ENCODE measurements at places on chromosomes 12 and 14.

DNA sequence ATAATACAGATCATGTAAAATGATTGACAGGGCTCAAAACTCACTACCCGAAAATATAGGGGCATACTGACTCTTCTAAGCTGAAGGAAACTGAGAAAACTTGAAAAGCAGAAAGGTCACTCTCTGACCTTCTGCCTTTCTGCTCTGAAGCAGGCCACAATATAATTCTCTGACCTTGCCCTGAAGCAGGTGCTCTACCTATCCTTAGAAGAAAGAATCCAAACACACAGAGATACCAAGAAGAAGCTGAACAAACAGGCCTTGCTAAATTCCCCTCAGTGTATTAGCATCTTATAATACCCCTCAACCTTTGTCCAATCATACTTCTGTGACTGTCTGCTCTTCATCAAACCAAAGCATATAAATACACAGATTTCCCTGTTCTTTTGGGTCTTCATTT, 60.9 kb upstream of the BBS10 start:
- no peak for DNase-seq

DNA sequence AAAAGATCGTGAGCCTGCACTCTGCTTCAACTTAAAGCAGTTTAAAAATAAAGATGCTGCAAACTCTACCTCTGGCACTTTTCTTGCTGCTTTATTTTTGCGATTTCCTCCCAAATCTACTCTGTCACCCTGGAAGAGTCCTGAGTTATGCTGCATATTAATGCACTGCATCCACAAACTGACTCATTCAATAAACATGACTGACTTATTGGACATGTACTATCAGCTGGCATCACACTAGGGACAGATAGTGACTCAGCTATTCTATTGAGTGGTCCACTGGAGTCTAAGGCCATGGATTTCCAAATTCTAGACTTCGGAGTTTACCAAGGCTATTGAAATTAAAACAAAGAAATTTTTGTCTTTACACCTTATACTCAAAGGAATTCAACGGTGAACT, 90.7 kb upstream of the PTPRR start:
- no peak for DNase-seq

DNA sequence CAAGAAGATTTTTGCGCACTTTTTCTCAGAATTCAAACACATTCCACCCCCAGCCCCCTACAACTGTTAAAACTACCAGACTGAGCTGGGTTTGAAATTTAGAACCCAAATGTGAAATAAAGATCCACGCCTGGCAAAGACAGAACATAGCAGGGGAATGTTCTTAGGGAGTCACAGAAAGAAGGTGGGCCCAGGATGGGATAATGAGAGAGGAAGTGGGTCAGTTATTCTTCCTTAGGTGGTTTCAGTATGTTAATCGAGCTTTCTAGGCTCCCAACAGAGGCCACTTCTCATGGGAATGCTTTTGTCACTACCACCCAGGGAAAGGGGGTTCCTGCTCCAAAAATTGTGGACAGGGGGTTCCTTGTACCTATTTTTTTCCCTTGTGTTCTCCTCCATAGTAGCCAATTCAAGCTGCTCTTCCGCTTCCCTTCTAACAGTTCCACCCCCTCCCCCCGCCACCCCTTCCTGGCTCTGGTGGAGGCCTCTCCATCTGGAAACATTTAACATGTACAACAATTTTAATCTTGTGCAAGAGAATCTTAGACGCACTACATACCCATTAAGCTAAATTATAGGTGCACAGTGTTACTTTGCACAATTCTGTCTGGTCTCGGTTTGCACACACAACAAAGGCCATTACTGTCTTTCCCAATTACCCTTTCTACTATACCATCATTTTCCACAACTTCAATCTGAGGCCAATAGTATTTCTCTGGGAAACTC, 218.1 kb downstream of the MON2 start:
- DNase-seq, result no peak

GRCh38 chr12:46300910-46301309, 32.1 kb upstream of the SLC38A1 start:
- no peak for DNase-seq

DNA sequence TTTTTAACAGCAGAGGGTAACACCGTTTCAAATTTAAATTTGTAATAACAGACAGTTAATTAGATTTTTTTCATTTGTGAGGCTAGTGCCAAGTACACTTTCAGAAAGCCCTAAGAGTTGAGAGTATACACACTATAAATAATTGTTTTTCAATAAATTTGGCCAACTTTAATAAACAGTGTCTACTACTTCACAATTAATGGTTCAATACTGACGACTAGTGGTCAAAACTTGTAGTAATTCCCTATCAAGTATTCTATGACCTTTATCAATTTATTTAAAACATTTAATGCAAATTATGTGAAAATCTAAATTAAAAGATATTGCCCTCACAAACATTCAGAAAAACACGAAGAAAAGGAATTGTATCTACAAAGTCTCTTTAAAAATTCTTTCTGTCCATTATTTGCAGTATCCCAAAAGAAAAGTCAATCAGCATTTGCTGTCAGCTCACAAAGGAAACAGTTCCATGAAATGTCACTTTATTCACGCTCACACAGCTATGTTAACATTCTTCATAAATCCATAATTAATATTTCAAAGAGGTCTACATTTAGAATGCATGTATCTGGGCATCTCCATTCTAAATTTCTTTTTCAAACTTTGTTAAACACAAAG, 91.2 kb downstream of the CEP128 start:
- no peak for DNase-seq

DNA sequence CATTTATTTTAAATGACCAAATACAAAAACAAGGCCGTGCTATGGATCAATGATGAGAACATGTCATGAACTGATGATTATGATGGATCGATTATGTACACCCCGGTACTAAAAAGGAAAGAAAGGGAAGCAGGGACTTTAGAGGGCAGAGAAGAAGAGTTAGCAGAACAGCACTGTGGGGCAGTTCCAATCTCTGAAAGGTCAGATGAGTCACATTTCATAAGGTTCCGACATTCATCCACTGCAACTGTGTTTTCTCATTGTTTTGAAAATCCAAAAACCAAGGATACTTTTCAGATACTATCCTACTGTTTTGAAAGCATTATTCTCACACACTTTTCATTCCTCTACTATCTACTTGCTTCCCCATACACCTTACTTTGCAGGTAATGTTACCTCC, 169.3 kb downstream of the STXBP6 start:
- no peak for DNase-seq

- DNase-seq, result no peak
These were observed 14.0 kb downstream of the BRF1 start for GRCh38 chr14:105286759-105287144.

GRCh38 chr14:41830714-41831406, 224.2 kb downstream of the LRFN5 start:
- DNase-seq, result no peak

DNA sequence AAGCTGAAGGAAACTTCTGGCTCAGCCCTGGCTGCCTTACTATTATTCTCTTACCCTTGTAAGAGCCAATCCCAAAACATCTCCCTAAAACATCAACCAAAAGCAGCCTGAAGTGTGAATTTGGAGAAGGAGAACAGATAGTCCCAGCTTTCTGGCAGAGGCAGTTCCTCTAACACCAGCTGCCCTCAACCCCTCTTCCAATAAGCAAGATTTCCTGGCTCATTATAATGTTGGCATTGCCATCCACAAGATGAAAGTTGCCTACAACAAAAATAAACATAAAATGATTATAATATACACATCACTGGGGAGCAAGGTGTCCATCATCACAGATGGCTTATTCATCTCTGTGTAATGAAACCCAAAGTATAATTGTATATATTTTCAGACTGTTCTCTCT, 352.5 kb upstream of the CCDC196 start:
- no peak for DNase-seq

DNA sequence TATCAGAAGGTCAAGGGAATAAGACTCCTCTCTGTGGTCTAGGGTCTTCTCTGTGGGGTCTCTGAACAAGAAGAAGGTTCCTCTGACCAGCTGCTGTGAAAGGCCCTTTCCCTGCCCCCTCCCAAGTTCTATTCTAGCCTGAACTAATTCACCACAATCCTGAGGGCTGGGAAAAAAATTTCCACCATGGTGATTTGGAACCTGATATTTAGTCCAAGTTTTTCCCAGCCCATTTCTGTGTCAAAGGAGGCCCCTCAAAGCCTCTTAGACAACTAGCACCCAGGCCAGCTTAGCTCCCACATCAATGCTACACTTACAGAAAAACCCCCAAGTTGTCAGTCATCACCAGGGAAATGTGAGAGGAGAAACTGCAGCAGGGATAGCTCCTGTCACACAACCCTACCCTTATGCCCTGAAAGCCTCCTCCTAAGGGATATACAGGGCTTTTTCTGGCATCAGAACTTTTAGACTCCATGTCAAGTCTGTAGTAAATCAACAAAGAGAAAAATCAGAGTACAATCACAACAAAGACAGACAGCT, 4.5 kb downstream of the FMNL3 start:
- no peak for DNase-seq

DNA sequence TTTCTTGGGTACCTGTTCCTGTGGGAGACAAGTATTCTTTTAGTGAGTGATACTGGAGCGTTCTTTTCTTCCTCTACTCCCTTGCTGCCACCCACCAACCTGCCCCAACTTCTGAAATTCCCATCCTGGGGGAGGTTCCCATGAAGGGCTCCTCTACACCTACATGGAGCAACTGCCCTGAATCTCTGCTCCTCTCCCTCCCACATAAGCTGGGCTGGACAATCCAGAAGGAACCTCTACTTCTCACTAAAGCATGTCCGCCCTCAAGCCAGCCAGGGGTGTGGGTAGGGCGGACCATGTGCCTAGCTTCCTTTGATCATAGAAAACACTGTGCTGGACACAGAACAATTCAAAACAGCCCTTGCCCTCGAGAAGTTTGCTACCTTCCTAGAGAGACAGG, 25.9 kb upstream of the ESRRB start:
- no peak for DNase-seq

- DNase-seq, result no peak
These were observed 75.0 kb downstream of the TRMT5 start for GRCh38 chr14:60905923-60906322.

DNA sequence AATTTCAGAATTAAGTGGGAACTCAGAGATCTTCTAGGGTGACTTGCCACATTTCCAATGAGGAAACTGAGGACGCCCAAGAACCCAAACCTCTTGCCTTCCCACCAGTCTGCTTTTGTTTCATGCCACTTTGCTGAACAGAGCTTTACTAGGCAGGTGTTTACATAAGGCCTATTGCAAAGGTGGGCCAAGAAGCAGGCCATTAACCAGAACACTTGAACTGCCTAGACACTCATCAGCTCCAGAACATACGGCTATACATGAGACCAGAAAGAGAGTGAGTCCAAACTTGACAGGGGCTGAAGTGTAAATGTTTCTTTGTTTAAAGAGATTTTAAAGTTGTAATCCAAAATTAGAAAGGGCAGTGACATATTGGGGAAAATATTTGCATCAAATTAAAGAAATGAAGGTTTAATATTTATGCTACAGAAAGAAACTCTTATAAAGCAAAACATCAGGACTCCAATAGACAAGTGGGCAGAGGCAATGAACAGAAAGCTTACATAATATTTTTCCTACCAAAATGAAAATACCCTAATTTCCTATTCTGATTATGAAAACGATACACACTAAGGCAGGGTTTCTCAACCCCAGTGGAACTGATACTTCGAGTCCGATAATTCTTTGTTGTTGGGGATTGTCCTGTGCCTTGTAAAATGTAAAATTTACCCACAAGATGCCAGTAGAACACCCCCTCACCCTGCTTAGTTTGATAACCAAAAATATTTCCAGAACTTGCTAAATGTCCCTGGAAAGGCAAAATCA, 11.7 kb downstream of the BATF start:
- DNase-seq, result no peak

GRCh38 chr14:65637780-65638179, 225.2 kb downstream of the FUT8 start:
- no peak for DNase-seq

GRCh38 chr14:63908667-63909264, 56.0 kb downstream of the SYNE2 start:
- DNase-seq, result no peak

- DNase-seq, result no peak
These were observed 51.4 kb downstream of the FBXW8 start for GRCh38 chr12:116962197-116962596.

DNA sequence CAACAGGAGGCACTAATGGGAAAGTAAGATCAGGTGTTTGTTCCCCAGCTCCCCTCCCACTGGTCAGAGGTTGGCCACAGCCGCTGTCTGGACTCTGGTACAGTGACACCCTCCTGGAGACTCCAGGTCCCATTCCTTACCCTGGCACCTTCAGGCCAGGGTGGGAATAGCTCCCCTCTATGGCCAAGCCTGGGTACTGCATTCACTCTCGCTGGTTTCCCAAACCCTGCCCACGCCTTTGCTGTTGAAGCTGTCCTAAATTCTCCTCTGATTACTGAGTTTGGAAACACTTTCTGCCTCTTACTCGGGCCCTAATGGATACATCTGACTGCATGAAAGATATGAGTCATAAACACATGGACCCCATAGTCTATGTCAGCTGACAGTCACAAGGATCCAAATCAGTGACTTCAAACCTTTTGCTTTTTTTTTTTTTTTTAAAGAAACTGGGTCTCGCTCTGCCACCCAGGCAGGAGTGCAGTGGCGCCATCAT, 17.9 kb downstream of the HRK start:
- no peak for DNase-seq

- no peak for DNase-seq
These were observed 90.4 kb downstream of the BORCS5 start for GRCh38 chr12:12447236-12447635.

GRCh38 chr12:16603916-16604575, 1.9 kb downstream of the LMO3 start:
- no peak for DNase-seq

DNA sequence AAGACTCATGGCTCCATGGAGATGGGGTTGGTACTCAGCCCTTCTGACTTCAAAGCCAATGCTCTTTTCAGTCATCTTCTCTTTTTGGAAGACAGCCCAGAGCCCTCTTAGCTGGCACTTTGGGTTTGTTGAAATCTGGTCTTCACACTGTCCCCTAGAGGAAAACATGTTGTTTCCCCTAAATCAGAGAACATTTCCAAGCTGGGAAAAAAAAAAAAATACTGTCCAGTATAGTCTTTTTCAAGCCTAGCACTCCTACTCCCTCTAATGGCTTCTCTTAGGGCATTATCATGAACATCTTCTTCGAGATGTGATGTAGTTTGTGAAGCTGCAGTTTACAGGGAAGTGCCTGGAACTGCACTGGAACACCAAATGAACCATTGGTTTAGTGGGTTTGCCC, 3.0 kb upstream of the ZC3H14 start:
- no peak for DNase-seq

DNA sequence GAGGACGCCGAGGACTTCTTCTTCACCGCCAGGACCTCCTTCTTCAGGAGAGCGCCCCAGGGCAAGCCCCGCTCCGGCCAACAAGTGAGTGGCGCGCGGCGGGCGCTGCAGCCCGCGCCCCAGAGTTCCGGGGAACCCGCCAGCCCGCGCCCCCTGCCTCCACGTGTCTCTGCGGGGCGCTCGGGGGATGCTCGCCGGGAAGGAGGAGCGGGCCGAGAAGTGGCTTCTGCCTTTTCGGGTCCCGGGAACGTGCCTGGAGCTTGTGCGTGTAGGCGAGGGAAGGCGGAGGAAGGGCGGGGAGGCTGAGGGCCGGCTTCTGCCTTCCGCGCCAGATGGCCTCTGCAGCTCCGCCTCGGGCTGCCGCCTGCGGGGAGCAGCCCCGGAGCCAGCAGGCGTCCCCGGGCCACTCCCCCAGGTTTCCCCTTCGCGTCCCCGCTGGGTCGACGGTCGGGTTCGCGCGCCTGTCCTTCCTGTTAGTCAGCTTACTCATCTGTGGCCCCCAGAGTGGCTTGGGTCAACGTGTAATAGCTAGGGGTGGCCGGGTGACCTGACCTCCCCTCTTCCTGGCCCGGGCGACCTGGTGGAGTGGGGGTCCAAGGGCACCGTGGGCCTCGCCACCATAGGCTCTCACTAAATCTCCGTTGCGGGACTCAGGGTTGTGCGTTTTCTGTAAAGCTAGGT, 505 bp downstream of the RASSF3 start:
- peak; percentile 67 for DNase-seq

All from stimulated activated CD4-positive, alpha-beta T cell treated with anti-CD3 and anti-CD28 coated beads, Interleukin-4, amount 100 ng/mL, for 1 hour (primary cell).